ENCODE measurements at places on chromosomes 12 and 14.

DNA sequence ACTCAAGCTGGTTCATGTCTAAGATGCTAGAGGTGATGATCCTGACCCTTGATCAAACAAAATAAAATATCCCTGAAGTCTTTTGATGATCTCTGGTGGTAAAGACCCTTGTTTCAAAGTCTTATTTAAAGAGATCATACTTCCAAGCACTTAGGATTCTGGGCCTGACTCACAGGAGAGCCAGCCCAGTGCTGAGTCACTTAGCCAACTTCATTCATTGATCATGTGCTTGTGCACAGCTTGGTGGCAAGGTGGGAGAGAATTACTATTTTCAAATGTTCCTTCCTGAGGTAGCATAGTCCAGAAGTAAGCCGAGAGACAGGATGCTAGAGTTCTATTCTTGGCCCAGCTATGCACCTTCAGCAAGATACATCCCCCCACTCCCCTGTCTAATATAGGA is 40.6 kb downstream of the SCN8A start:
- no peak for DNase-seq

DNA sequence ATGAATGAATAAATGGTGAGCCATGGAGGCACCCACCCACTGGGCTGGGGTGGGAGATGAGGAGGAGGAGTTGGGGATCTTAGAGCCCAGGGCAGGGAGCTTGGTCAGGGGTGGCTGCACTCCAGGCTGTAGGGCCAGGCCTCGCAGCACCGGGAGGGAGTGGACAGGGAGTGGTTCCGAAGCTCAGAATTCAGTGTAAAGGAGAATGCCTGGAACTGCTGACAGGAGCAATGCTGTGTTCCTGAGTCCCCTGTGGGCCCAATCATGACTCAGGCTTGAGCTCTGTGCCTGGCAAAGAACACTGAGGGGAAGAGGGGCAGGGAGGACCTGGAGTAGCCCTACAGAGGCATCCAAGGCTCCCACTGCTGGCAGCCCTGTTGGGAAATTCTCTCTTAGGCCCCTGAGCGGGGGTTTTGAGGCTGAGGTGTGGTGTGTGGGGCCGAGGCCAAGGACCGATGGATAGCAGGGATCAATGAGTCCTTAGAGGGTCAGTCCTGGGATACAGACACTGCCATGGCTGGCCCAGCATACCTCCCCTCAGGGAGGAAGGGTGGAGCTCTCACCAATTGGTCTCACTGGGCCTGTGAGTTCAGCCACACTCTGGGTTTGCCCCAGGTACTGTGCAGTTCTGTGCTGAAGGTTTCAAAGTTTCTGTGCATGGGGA is 9.5 kb upstream of the RABGGTA start:
- DNase-seq: no peak

GRCh38 chr14:39276005-39276404 is 42.3 kb downstream of the MIA2 start:
- DNase-seq: no peak

- DNase-seq: no peak
These were observed 1004.4 kb upstream of the TMEM132C start for GRCh38 chr12:127262615-127263014.

DNA sequence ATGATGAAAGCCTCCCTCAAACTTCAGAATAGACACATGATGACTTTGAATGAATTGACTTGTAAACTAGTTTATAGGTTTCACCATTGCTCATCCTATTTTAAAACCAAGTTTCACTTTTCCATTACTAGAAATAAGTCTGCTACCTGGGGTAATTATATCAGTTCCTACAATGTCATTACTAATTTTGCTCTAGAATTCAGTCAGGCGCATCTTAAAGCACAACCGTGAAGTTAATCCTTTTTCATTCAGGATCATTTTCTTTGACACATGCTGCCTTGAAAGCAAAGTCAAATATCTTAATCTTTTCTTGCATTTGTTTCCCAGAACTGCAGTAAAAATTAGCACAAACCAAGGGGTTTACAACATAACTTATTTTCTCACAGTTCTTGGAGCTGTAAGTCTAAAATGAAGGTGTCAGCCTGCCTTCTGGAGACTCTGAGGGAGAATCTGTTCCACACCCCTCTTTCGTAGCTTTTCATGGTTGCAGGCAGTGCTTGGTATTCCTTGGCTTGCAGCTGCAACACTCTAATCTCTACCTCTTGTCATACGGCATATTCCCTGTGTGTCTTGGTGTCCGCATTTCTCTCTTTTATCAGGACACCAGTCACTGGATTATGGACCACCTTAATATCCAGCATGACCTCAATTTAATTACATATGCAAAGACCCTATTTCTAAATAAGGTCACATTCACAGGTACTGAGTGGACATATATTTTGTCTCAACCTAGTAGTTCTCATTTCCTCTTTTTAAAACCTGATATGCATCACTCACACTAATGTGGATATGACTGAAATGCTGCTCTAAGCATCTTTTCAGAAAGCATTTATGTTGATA is 114.3 kb upstream of the PDZRN4 start:
- DNase-seq: no peak

DNA sequence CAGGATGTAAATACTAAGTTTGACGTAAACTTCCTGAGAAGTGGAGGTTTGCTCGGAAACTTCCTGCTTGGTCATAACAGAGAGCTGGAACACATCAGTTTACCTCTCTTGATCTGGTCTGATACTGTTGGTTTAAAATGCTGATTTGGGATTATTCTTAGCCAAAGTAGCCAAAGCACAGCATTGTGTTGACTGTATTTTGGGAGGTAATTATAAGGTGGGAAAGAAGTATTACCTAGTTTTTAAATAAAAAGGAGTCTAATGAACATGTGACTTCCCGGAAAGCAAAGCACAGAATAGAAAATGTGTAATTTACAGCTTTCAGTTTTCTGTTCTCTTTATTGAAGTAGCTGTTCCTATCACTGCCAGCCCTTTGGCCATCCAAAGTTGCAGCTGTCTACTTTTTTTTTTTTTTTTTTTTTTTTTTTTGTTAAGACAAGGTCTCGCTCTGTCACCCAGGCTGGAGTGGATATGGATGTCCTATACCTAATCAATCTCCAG is 52.2 kb upstream of the SRP54 start:
- DNase-seq: no peak
